ENCODE measurements at places on chromosomes 7 and 10.

- DNase-seq = no peak
Observed at GRCh38 chr7:44720301-44720700, 28.3 kb upstream of the ZMIZ2 start.

- peak; percentile 82 for DNase-seq
Observed at GRCh38 chr10:127889605-127890195, 3.0 kb downstream of the CLRN3 start.

DNA sequence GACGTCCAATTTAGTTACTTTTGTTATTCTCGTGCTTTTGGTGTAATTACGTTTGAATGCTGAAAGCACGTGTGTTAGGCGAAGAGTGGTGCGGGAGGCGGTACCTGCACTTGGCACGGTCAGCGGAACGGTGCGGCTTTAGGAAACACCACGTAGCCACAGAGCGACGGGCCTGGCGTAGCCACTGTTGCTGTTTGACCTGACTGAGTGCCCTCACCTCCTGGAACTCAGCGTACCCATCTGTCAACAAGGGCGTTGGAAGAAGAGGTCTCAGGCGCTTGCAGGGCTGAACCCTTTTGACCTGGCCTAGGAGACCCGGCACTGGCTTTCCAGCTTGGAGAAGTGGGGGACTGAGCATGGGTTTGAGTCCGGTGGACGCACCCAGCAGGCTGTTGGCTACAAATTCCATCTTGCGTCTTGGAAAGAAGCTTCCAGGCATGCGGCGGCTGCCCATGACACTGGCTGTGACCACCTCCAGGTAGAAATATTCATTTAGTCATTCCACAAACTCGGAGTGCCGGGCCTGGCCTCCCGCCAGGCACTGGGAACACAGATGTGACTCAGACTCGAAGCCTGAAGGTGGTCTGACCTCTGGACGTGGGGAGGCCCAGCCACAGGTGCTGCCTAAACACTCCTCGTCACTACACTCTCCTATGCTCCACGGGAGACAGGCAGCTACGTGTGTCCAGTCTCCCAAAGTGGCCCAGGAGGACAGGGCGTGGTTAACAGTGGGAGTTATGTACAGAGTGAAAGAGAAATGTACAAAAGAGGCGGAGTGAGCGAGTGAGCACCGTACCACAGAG, 22.2 kb downstream of the FAM20C start:
- DNase-seq = peak; percentile 49

GRCh38 chr10:113550365-113550764, 2.5 kb upstream of the HABP2 start:
- peak; percentile 38 for DNase-seq

DNA sequence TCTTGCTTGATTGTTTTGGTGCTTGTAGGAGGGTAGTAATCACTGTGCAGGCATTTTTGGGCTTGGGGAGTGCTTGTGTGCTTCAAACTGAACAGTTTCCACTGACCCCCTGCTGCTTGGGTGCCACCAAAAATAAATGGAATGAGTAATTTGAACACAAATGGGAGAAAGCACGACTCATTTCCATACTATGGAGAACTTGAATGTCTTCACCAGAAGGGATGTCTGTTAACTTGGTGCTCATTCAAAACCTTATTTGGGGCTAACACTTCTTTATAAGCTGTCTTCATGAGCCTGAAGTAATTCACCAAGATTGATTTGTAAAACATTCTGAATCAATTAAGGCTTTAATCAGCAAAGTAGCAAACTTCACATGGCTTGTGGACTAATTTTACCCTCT, 560.3 kb downstream of the SDK1 start:
- DNase-seq = no peak

DNA sequence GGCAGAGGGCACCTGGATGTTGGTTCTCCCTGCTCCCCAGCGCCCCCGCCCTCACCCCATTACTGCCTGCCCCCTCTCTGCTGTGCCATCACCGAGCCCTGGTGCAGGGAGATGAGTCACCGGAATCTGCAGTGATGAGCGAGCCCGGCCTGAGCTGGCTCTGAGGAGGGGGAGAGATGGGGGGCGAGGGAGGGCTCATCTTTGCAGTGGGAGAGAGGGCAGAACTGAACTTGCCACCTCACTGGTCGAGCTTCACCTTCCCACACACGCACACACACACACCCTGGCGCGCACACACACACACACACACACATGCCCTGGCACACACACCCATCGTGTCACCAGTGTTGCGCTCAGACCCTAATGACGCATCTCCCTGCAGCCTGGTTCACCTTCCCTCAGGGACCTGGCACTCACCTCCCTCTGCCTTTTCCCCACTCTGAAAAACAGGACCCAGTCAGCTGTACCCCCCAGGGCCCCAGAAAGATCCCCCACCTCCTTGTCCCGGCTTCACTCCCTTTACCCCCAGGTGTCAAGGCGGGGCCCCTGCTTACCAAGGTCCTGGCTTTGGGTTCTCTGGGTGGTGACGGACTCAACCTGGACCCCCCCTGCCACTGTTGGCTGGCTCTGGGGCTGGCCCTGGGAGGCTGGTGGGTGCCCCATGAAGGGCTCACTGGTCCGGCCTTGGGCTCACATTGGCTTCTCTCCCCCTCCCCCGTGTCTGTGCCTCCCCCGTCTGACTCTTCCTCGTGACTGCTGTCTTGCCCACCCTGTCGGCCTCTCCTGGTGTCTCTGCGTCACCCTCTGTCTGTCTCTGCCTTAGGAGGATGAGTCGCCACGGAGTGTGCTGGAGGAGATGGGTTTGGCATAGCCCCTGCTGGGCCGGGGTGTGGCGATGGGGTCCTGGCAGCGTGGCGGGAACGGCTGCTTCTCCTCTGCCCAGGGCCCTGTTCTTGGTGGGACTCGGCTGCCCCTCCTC, 5.4 kb downstream of the VGF start:
- peak; percentile 43 for DNase-seq

DNA sequence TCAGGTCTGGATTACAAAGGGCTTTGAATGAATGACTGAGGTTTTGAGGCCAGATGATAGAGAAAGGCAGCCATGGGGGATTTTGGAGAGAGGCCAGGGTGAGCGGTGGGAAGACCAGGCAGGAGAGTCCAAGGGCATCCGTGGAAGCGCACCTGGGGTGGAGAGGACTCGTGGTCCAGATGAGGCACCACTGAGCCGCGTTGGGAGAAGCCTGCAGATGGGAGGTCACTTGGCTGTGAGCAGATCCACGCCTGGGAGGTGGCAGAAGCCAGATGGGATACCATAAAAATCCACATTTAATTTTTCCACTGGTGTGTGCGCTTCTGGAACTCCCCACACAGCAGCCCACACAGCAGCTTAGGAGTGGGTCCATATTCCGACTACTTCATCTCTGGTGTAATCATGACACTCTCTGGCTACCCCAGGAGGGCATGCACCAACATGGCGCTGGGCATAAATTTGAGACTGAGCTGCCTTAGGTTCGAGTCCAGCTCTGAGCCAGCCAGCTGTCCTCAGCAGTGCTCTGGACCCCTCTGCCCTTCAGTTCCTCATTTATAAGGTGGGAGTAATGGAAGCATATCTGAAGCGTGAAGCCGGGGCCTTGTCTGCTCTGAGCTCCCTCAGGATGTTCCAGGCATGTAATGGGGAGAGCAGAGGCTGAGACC, 90.2 kb upstream of the FAM20C start:
- no peak for DNase-seq

DNA sequence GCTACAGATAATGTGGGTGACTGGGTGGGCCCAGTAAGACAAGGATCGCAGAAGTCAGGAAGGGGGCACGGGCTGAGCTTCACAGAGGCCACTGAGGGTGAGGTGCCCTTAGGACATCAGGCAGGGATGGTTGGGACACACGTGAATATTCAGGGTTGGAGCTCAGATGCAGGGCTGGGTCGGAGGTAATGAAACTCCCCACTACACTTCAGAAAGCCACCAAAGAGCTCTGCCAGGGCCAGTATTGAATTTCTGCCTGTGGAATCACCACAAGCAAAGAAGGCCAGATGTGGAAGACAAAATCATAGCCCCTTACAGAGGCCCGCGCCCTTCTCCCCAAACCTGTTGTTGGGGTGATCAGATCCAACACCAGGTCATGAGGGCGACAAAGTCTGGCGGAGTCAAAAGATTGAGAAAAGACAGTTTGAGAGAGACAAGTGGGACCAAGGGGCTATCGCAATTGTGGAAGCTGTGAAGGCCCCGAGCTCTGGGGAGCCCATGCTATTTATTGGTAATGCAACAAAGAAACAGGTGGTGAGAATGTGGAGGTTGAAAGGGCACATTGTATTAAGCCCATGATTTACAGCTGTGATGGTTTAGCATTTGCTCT, 42.4 kb downstream of the STRA8 start:
- DNase-seq = no peak

DNA sequence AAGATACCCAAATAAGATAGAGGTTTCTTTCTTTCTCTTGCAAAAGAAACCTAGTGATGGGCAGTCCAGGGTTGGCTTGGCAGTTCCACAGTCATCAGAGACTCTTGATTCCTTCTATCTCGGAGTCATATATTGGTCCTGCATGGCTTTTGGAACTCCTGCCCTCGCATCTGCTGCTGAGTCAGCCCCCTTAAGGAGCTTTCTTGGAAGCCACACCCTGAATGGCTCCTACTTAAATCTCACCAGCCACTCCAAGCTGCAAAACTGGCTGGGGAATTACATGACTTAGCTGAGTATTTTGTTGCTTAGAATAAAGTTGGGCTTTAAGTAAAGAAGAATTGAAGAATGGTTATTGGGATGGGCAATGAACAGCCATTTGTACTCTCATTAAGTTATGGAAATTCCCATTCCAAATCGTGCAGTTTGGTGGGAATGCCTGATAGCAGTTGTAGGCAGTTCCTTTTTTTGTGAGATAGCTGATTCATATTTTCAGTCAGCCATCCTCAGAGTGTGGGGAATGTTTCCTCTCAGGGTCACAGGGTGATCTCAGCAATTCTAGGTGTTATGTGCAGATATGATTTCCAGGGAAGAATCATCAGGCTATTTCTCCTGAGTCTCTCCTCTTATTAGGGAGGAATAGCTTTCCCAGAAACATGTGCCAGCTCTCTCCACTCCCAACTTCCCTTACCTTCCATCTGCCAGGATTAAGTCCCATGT, 209.9 kb downstream of the BBS9 start:
- DNase-seq = peak; percentile 50

DNA sequence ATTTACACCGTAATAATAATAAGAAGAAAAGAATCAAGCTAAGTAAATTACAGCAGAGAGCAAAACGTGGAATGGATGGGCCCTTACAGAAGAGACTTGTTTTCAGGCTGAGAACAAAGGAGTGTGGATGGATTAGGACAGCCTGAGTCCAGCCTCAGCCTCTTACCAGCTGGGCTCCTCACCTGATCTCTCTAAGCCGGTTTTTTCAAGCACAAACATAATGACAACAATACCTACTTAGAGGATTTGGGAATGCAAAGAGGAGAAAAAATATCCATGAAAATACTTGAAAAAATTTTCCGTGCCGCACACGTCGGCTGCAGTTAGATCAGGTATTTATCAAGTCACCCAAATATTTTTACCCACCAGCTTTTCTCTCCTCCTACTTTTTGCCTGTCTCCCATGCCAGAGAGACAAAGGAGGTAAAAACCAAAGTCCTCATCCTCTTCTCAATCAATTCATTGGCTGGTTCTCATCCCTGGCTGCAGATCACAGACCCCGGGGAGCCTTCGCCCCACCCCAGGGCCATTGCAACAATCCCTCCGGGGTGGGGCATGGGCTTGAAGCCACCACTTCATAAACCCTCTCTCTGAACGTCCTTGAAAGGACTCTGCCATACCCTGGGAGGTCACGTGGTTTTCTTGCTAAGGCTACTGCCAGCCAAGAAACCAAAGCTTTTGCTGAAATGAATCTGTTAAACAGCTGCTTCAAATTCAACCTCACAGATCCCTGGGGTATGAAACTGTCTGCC, 29.7 kb upstream of the GTF2I start:
- DNase-seq = peak; percentile 62

DNA sequence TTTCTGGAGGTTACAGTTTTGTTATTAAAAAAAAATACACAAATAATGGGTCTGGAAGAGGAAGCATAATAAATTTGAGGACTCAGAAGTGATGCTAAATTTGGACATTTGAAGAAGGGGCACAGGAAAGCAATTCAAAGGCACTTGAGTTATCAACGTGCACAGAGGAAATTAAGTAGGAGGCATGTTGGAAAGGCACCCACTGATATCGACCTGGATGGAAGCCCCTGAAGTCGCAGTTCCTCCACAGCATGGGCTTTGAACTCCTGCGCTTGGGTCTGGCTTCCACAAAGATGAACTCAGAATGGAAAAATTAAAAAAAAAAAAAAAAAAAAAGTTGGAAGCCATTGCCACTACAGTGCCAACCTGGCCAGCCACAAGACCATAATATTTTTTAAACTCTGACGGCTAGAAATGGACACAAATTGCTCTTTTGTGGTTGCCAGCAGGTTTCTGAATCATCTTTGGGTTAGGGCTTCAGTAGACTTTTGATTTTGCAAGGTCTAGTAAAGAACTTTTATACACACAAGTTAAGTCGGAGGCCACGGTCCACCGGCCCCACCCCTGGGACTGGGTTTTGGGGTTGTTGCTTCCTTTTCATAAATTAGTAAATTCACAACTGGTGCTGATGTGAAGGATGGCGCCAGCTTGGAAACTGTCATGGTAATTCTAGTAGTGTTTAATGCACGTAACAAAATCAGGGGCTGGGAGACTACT, 21.6 kb downstream of the JCAD start:
- DNase-seq = no peak

DNA sequence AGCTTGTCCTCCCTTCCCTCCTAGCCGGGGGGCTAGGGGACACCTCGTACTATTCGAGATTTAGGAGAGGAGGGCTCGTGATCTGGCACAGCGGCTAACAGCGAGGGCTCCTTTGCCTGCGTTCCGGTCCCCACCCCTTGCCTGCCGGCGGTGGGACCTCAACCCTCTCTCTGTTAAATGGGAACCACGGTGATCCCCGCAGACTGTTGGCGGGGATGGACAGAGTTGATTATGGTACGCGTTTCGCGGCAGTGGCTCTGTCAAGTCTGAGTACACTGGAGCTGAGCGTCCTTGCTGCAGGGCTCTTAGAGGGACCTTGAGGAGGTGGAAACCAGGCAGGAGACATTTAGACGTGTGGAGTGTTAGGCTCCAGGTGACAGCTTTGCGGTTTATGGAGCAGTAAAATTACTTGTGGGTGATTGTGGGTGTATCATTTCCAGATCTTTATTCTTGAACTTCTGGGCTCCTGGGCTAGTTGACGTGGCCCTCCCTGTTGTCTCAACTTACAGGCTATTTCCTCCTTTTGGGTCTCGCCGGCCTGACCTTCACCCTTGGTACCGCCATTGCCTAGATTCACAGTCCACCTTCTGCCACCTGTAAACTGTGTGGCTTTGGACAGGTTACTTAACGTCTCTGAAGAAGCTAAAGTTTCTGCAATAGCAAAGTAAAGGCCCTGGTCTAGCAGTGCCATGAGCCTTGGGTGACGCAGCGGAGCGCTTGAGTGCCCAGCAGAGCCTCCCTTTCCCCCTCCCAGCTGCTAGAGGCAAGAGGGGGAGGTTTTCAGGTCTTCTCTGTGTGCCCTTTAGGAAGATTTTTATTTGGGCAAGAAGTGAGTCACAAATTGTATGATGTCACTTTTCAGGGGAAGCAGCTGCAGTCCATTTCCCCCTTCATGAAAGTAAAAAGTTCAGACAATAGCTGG, 739 bp downstream of the CASP7 start:
- DNase-seq = peak; percentile 74

DNA sequence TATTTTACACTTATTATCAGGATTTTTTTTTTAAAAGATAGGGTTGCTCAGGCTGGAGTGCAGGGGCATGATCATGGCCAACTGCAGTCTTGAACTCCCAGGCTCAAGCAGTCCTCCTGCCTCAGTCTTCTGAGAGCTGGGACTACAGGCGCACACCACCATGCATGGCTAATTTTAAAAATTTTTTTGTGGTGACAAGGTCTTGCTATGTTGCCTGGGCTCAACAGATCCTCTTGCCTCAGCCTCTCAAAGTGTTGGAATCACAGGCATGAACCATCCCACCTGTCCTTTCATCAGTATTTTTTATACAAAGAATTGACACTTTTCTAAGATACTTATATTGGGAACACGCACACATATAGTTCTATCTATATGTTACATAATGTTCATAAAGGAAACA, 99.3 kb downstream of the PIP4K2A start:
- DNase-seq = no peak
